NCI-H524 (cell line): ENCODE measurements at places on chromosomes 4 and X.
A peak's percentile ranks its signal among the peaks of the same experiment; 100 is the strongest.

GRCh38 chr4:15238720-15239119, 189.1 kb upstream of the C1QTNF7 start:
- DNase-seq, result no peak

DNA sequence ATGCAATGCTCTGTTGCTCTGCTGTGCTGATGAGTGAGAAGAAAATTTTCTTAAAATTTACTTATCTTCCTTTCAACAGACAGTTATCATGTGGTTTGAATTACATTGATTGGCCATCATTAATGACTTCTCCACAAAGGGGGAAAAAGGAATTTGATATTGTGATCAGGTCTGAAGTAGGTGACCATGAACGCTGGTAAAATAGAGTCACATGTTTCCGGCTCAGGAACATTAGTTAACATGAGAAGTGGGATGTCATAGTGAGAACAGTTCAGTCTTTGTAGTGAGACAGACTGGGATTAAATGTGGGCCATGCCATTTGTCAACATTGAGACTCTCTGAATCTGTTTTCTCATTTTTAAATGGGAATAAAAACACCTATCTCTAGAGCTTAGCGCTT, 50.6 kb downstream of the GBA3 start:
- no peak for DNase-seq

DNA sequence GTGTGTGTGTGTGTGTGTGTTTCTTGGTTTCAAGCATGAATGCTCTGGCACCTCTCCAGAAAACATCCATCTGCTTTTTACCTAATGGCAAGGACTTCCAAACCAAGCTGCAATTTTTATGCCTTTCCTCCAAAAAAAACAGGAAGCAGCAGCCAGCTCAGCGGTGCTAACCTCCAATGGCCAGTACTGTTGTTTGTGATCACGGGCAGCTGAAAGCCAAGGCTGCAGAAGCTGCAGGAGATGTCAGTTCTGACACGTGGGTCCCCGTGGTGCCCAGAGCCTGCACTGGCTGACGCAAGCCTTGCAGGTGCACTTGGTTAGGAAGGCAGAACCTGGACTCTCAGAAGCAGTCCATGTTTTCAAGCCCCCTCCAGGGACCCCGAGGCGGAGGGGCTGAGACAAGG, 313.6 kb upstream of the DDX53 start:
- DNase-seq, result peak; percentile 18

DNA sequence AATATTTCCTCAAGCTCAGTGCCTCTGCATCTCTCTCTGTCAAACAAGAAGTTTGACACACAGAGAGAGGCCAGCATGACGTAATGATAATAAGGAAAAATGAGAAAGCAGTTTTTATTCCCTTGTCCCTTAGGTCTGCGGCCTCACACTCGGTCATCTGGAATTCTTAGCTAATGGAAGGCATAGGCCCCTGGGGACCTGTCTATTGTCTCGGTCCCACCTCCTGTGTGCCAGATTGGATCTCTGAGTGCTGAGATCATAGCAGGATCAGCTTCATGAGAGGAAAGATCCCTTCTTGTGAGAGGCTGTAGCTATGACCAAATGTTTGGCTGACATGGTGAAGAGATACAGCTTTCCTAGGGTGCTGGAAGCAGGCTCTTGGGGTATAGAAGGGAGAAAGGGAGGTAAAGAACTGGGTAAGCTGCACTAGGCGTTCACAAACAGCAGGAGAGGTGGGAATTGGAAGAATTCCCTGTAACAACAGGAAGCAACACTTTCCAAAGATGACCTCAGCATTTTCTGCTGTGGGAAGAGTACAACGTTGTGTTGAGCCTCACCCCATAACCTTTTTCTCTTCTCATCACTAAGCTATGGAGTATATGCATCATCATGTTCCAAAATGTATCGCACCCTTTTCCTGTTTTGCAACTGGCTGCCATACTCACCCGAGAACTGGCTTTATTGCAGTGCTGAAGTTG, 20.2 kb downstream of the TMEM31 start:
- DNase-seq, result no peak

DNA sequence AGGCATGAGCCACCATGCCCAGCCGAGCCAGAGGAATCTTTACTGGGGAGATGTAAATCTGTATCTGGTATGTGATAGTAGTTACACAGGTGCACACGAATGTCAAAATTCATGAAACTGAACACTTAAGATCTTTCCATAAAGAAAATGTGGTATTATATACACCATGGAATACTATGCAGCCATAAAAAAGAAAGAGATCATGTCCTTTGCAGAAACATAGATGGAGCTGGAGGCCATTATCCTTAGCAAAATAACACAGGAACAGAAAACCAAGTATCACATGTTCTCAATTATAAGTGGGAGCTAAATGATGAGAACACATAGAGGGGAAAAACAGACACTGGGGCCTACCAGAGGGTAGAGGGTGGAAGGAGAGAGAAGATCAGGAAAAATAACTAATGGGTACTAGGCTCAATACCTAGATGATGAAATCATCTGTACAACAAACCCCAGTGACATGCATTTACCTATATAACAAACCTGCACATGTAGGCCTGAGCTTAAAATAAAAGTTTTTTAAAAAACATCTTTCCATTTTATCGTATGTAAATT, 7.8 kb downstream of the TMEM156 start:
- DNase-seq, result no peak

- no peak for DNase-seq
Observed at GRCh38 chr4:168981460-168981859, 28.6 kb downstream of the CBR4 start.

- no peak for DNase-seq
Observed at GRCh38 chr4:183959319-183960045, 54.4 kb downstream of the STOX2 start.
